ENCODE measurements at places on chromosomes 7 and 10.

- DNase-seq = no peak
Measured at GRCh38 chr10:24485304-24485703, 238.4 kb downstream of the ARHGAP21 start.

GRCh38 chr7:129778770-129779601 is 167.5 kb downstream of the NRF1 start:
- no peak for DNase-seq

DNA sequence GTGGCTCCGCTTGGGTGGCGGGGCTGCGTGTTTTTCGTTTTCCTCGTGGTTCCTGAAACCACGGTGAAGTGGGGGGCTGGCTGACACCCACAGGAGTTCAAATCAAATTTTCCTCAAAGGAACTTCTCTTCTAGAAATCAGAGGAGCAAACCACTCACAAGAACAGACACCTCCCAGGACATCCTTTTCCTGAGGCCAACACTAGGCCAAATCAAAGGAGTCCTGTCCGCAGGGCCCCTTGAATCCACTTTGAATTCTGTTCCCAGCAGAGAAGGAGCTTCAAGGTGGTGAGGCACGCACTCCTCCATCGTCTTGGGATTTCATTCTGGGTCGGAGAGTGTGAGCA is 29.9 kb upstream of the ZNF273 start:
- no peak for DNase-seq

DNA sequence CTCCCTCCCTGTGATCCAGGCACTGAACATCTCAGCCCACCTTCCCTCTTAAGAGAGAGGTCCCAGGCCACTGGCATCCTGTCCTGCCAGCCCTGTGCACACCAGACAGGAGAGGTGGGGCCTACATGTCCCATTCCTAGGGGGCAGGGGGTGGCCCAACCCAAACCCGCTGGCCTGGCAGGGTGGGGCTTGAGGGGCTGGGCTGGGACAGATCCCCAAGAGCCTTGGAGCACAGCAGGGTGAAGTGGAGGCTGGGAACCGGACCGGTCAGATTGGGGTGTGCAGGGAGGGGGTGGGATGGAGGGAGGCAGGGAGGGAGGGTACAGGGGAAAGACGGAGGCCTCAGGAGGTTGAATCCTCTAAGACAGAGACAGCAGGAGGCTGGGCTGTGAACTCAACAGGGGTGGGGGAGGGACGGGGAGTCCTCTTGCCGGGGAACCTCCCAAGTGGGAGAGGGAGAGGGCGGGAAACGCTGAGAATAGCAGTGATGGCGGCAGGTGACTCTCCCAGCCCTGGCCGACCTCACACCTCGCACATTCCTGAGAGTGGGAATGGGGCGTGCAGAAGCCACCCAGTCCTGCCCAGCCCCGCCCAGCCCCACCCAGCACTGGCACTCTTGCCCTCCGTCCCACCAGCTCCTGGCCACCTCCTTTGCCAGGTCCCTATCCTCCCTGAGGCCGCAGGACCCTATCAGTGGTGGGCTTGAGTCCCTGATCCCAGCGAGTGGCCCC is 6.7 kb downstream of the TSC22D4 start:
- no peak for DNase-seq

DNA sequence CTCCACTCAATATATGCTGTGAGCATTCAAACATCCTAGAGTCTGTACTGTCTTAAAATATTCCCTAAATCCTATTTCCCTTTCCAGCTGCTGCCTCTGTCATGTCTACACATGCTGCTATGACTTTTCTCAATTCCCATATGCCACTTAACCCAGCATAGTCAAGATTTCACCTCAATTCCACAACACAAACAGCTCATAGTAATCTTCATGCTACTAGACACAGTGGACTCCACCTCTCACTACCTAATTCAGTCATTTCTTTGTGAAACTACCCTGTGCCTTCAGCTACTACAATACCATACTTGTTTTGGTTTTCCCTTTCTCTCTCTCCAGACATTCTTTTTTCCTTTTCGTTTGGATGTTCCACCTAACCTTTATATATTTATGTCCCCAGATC is 45.5 kb downstream of the GSAP start:
- DNase-seq = no peak

DNA sequence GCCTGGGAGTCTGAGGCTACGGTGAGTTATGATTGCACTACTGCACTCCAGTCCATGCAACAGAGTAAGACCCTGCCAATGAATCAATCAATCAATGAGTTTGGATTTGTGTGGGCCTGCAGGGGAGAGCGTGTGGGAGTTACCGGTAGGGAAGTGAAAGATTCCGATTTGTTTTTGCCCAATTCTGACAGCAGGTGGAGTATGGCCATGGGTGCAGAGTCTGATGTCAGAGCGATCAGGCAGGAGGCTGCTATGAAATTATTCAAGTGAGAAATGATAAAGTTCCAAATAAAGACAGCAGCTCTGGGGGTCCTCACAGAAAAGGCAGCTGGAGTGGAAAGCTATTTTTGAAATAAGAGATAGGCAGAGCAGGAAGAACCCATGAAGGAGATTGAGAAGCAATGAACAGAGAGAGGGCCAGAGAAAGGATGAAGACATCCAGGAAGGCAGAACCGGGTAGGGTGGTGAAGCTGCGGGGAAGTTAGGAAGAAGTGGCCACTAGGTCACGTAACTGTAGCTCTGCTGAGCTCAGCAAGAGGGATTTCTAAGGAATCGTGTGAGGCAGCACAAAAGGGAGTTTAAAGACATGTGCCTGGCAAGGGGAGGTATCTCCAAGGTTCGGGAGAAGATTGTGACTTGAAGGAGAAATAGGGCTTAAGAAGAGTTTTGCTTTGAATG is 93.7 kb upstream of the NMT2 start:
- DNase-seq = no peak

GRCh38 chr7:25725451-25725850 is 426.5 kb upstream of the NFE2L3 start:
- DNase-seq = no peak

GRCh38 chr7:87498893-87499292 is 23.4 kb upstream of the ABCB4 start:
- DNase-seq = no peak

DNA sequence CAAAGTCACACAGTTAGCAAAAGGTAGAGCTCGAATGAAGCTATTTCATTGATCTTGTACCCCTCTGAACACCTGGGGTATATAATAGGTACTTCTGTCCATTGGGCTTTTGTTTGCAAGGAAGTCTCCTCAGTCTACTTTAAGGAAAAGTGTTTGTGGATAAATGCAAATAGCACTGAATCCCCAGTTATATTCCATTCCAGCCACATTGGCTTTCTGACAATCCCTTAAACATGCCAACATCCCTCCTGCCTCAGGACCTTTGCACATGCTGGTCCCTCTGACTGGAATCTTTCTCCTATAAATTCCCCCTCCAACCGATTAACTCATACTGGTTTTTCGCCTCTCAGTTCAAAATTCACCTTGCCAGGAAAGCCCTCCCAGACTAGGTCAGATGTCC is 17.1 kb downstream of the DUSP5 start:
- DNase-seq = no peak

DNA sequence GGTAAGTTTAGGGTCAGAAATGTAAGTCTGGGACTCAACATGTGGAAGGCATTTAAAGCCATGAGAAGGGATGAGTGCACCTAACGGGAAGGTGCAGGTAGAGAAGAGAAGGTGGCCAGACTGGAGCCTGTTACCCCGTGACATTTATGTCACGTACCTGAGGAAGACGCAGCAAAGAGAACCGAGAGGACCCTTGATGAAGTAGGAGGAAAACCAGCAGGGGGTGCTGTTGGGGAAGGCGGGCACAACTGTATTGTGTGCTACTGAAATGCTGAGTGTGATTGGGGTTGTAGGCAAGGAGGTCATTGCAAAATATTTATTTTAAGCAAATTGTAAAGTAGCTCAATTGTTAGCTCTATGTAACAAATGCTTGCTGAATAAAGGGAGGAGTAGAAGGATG is 338.2 kb upstream of the PRKCQ start:
- no peak for DNase-seq

DNA sequence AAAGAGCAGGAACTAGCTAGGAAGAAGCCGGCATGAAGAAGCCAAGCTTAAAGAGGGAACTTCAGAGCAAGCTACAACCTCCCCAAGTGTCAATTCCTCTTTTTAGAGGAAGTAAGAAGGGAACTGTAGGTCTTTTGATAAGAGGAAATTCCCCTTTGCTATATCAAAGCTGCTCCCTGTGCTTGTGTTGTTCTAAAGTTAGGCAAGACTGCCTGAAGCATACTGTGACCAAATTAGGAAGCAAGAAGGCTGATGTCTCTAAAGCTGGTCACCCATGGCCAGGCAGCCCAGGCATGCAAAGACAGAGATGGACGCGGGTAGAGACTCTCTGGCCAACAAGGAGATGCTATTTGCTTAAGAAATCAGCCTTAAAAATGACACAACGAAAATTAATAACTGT is 87.9 kb downstream of the RNF216 start:
- no peak for DNase-seq

- no peak for DNase-seq
Measured at GRCh38 chr10:96850113-96850512, 18.0 kb downstream of the LCOR start.

DNA sequence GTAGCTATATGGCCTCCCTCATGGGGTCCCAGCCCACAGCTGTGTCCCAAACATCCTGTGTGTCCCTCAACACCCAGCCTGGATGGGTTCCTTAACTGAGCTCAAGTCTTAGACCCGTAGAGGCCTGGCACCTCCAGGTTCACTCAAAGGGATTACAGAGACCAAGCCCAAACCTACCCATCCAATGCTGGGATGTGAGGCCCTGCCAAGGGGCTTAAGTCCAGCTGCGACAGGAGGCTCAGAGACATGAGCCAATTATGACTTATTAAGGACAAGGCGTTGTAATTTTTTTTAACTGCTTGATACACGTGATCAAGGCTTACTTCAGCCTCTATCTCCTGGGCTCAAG is 105.6 kb upstream of the RET start:
- no peak for DNase-seq

GRCh38 chr10:72756674-72757385 is 64.9 kb downstream of the MCU start:
- DNase-seq = no peak

DNA sequence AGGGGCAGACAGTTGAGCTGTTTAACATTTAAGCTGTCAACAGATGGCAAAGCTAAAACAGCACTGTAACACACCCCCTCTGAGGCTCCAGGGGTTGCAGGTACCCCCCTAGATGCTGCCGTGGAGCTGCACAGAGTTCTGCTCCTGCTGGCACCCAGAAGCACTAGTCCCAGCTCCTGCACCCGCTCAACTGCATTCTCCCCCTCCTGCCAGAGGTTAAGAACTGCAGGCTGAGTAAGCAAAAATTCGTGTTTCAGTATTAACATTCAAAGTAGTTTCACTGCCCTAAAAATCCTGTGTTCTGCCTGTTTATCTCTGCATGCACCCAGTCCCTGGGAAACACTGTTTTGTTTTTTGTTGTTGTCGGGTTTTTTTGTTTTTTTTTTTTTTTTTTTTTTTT is 790.8 kb upstream of the KCND2 start:
- DNase-seq = peak; percentile 43

- peak; percentile 85 for DNase-seq
Measured at GRCh38 chr10:127694580-127695193, 42.3 kb upstream of the FOXI2 start.

GRCh38 chr10:44935966-44936295 is 23.7 kb upstream of the RASSF4 start:
- DNase-seq = no peak

- no peak for DNase-seq
Measured at GRCh38 chr10:71274901-71275796, 43.9 kb upstream of the SLC29A3 start.

DNA sequence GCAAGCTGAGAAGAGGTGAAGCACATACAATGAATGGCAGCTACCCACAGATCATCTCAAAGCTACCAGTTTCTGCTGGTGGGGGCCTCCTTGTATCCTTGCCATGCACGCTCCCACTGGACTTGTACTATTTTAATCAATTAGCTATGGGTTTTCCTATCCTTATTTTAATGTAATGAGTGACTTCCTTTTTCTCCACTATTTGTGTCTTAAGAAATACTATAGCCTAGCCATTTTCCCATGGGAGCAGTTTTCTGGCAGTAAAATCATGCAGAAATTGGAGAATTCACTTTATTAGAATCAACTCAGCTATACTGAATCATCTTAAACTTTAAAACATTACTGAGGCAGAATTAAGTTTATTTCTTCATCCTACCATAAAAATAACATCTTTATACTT is 73.5 kb downstream of the CTNNA3 start:
- DNase-seq = no peak

DNA sequence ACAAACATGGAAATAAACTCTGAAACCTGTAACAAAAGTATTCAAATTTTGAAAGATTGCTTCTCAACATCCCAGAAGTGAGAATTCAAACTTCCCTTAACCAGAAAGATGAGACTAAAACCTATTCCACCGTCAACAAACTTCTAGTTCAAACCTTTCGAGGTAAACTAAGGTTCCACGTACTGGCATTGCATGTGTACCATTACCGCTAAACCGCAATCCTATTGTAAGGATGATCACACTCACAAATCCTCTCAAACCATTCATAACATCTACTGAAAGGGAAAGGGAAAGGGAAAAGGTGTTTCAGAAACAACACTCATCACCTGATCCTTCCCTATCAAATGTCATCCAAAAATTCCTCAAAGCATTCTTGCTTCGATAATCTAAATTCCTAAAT is 3.1 kb downstream of the SMURF1 start:
- DNase-seq = no peak

DNA sequence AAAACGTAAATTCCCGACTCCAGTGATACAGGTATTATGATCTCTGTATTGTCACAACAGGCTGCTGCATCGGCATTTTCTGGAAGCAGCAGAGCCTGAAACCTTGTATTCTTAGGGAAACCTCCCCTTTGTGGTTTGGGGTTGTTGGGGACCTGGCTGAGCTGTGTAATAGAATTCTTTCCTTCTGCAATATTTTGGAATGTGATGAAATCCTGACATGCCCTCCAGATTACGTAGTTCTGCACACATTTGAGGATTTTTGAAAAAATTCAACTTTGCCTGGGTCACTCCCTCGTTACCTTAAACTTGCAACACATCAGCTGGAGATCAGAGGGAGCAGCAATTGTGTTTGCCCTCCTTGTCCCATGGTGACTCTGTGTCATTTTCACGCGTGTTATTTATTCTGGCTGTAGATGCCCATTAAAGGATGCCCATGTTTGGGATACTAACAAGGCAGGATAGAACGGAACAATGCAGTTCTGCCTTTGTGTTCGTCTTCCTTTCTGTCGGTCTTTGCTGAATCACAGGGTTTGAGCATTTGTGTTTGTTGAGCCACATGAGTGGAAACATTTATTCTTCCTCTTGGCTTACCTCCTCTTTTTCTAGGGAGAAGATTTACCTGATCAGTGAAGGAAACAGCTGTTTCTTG is 181.7 kb downstream of the TCF7L2 start:
- no peak for DNase-seq

DNA sequence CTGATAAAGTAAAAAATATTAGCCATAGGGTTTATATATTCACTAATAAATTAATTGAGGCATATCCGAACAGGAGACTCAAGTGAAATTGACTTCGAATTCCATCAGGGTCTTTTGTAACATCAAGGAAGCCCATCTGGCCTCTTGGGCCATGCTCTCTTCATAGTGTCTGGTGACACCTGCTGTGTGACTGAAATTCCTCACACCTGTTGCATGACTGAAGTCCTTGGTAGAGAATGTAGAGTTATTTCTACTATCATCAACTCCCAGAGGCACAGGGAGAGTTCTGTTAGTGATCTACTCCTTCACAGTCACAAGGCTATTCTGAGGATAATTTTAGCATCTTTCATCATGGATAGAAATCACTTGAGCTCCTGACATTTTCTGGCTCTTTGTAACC is 138.3 kb upstream of the LSM8 start:
- DNase-seq = no peak

GRCh38 chr10:103800789-103801540 is 54.4 kb downstream of the SH3PXD2A start:
- DNase-seq = no peak

Data from HCT116 (cell line).